Activated gamma-delta T cell treated with anti-CD3 and anti-CD28 coated beads, Interleukin-2, amount 50 U/mL, for 16 hours (primary cell): ENCODE measurements at places on chromosomes 6 and 20.

DNA sequence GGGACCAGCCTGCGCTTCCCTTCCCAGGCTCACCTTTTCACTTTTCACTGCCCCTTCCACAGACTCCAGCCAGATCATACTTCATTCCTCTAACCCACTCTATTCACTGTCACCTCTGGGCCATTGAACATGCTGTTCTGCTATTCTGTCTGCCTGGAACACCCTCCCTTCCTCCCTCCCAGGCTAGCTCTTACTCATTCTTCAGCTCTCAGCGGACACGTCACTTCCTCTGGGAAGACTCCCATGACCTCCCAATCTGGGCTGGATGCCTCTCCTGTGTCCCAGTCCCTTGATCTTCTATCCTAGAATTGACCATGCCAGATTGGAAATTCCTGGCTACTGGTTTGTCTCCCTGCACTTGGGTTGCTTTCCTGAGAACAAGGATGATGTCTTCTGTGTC, 5.0 kb downstream of the SLC12A5 start:
- no peak for DNase-seq

DNA sequence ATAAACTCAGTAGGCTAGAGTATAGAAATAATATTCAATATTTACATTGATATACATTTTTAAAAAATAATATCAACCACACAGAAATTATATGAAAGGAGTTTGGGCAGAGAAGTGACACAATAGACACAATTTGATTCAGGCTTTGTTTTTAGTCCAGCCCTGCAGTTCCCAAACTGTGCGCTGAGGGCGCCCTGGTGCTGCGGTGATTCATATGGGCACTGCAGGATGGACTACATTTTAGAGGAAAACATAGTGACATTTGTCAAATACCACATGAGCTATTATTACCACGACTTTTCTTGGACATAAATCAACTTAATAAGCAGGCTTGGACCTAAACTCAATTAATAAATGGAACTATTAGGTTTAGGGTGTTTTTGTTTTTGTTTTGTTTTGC, 364.3 kb upstream of the ID4 start:
- DNase-seq, result no peak

DNA sequence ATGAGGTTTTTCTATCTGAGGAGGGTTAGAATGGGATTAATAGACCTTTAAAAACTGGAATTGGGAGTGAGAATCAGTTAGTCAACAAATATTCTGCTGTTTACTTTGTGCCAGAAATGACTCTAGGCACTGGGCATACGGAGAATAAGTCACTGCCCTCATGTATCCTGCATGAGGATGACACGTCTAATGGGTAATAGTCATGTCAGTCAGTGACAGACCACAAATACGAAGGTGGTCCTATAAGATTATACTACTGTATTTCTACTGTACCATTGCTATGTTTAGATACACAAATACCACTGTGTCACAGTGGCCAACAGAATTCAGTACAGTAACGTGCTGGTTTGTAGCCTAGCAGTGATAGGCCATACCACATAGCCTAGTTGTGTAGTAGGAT, 30.7 kb downstream of the ZFAND3 start:
- no peak for DNase-seq

DNA sequence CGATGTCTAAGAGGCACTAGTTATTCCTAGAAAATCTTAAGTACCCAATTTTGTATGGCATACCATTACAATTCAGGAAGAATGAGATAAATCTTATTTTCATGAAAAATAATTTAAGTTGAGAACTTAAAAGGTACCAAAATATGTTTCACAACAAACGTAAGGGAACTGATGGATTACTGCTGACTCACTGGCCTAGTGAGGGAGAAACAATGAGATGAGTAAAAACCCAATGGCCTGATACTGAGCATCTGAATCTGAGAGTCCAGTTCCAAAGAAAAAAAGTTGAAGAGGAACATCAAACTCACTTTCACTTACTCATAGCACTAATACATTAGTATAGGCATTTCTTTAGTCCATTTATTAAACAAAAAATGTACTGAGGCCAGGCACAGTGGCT, 56.0 kb downstream of the MDN1 start:
- no peak for DNase-seq

DNA sequence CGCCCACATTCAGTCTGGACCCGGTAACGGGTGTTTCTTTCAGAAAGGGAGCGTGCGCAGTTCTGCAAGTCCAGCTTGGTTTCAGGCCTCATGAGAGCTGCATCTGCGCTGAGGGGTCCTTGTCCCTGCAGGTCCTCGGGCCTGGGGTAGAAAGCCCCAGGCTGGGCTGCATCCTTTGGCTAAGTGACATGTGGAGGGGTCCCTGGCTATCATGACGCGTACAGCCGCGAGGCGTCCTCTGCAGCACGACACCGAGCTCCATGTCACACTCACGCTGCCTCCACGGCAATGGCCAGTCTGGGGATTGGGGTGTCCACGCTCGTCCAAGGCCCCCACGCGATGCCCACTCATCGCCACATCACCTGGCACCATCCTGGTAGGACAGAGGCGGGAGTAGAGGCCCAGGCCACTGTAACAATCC, 1.7 kb upstream of the KIF25 start:
- no peak for DNase-seq

GRCh38 chr6:119587537-119587936, 238.0 kb upstream of the MAN1A1 start:
- DNase-seq, result no peak

GRCh38 chr6:10722570-10722819, 375 bp upstream of the TMEM14C start:
- no peak for DNase-seq

- DNase-seq, result no peak
These were observed 12.1 kb upstream of the NFATC2 start for GRCh38 chr20:51554538-51555165.

- DNase-seq, result no peak
These were observed 210.3 kb upstream of the TSHZ2 start for GRCh38 chr20:52761867-52762266.

DNA sequence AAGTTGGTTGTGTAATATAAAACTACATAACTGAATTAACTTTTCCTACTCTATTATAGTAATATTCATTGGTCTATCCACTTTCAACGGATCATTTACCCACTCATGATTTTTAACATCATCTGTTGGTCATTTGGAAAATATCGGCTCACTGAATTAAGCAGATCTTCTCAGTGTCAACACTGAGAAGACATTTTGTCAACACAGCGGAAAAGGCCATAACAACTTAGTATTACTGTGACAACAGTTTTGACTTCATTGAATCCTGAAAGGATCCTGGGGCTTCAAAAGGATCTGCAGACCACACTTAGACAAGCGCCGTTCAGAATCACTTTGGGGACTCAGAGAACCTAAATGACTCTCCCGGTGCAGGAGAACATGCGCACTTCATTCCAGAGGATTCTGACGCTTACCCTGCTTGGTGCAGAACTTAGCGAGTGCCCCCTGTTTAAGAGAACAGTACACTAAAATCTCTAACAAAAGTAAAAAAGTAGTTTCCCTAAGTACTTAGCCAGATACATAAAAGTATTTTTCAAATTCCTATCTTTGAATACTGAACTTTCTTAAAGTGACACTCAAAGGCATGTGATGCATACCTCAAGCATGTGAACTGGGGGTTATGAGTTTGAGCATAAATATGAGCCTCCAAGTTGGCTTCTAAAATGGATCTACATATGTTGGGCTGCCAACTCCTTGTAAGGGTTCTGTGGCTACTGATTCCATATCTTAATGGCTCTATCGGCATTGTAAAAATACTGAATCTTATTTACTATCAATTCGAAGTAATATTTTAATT, 4.0 kb downstream of the ZBTB2 start:
- DNase-seq, result no peak

DNA sequence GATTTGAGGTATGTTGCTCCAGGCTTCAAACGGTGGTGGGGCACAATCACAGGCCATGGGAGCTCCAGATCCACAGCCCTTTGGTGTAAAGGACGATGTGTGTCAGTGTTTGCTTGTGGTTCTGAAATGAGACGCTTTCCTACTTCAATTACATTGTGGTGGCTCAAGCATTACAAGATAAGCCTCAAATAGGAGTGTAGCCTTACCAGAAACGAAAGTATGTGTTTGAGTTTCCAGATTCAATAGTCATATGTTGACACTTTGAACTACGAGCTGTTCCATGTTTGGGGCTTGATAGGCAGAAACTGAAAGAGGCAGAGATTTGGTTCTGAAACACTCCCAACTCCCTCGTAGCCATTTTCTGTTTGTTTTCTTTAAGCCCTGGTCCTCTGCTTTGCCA, 187.1 kb downstream of the MYLK4 start:
- no peak for DNase-seq

DNA sequence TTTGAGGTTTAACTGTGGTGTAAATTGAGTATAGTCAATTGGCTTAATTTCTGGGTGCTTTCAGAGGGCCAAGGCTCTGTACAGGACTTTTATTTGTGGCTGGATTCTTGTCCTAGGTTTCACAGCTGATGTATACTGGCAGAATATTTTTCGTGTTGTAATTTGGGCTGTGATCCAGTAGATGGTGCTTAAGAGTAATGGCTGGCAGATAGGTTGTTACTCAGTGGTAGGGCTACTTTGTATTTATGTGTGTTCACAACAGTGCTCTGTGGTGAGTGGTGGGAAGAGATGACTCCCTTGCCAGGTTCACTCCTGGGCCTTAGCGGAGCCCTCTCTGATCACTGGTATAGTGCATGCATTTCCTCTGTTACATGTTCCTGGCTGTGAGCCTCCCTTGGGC, 34.5 kb upstream of the FERMT1 start:
- DNase-seq, result no peak

GRCh38 chr6:155510879-155511278, 55.2 kb upstream of the NOX3 start:
- DNase-seq, result no peak

- no peak for DNase-seq
These were observed 47.3 kb upstream of the TNFAIP3 start for GRCh38 chr6:137819740-137820139.

DNA sequence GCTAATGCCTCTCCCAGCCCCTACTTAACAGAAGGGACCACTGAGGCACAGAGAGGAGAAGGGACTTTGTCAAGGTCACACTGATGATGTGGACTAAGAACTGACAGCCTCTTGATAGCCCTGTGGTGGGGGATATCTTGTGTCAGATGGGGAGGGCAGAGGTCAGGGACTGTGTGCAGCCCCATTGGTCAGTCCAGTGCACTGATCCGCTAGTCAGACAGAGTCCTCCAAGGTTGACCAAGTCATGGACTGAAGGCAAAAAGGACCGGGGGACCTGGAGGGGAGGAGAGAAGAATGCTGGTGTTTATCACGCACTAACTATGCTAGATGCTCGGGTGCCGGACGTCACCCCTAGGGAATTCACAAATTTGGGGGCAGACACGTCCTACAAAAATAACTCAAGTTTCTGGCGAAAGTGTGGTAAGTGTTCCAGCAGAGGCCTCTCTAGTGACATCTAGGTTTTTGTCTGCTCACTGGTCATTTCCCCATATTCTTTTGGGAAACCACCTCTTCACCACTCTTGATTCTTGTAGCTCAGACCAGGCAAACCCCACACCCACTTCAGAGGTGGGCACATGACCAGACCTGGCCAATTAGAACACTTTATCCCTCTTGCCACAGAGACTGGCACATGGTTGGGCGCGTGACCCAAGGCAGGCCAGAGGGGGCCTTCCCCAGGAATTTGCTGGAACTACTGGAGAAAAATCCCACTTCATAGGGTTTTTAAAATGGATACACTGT, 21.0 kb downstream of the TCF15 start:
- no peak for DNase-seq

GRCh38 chr20:64261138-64261537, 5.6 kb downstream of the PCMTD2 start:
- DNase-seq, result no peak

- DNase-seq, result no peak
These were observed 18.1 kb downstream of the NPEPL1 start for GRCh38 chr20:58710481-58711265.

GRCh38 chr6:170205126-170205525, 85.8 kb downstream of the DLL1 start:
- no peak for DNase-seq

DNA sequence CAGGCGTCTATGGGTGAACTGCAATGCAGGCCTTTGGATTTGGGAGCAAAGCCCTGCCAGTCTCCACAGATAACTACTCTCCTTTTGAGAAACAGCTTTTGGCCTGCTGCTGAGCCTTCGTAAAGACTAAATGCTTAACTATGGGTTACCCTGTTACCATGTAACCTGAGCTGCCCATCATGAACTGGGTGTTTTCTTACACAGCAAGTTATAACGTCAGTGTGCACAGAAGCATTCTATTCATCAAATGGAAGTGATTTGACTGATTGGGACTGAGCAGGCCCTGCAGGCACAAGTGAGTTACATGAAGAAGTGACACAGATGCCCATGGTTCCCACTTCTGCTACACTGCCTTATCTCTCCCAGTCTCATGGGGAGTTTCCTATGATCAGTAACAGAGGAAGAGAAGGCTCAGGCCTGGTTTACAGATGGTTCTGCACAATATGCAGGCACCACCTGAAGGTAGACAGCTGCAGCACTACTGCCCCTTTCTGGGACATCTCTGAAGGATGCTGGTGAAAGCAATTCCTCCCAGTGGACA, 319.1 kb downstream of the CD83 start:
- no peak for DNase-seq

- no peak for DNase-seq
These were observed 121.5 kb downstream of the UST start for GRCh38 chr6:148868314-148868713.

GRCh38 chr6:2976571-2977085, 5.3 kb upstream of the SERPINB6 start:
- DNase-seq, result no peak

- DNase-seq, result peak; percentile 19
These were observed 1.0 kb downstream of the NAPB start for GRCh38 chr20:23419995-23420901.

DNA sequence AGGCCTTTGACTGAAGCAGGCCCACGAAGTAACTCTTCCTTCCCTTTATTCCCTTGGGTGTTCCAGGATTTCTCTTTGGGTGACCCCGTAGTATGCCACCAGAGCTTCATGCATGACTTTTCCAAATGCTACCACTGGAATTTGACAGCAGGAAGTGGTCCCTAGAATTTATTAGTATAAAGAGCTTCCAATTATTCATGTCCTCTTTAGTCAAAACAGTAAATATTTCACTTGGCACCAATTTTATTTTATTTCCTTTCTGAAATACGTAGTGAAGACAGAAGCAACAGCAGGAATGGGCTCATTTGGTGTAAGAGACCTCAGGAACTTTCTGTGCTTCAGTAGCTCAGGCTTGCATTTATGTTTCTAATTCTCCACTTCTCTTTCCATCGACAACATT, 151.3 kb downstream of the LCA5 start:
- DNase-seq, result no peak

GRCh38 chr6:15109338-15110090, 136.4 kb upstream of the JARID2 start:
- DNase-seq, result no peak

DNA sequence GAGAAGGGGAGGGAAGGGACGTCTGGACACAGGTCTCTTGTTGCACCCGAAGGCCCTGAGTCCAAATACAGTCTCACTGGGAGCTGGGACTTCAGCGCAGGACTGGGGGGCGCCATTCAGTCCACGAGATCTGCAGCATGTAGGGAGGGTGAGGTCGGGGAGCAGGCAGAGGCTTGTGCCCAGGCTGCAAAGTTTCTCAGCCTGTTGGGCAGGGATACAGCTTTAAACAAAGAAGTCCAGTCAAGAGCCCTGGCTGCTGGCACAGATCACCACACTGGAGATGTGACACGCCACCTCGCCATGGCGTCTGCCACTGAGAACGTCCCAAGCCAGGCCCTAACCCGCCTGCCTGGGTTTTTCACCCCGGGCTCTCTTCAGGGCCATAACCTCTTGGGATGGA, 256.6 kb downstream of the DLL1 start:
- no peak for DNase-seq

GRCh38 chr6:36323062-36323461, 13.6 kb downstream of the BNIP5 start:
- no peak for DNase-seq

- no peak for DNase-seq
These were observed 131.7 kb upstream of the MLIP start for GRCh38 chr6:53979468-53980067.
